ENCODE measurements at places on chromosomes 2 and 18.

- DNase-seq = no peak
Observed at GRCh38 chr18:26425148-26425531, 123.2 kb downstream of the KCTD1 start.

GRCh38 chr2:49858113-49858490 is 703.8 kb upstream of the FSHR start:
- no peak for DNase-seq

DNA sequence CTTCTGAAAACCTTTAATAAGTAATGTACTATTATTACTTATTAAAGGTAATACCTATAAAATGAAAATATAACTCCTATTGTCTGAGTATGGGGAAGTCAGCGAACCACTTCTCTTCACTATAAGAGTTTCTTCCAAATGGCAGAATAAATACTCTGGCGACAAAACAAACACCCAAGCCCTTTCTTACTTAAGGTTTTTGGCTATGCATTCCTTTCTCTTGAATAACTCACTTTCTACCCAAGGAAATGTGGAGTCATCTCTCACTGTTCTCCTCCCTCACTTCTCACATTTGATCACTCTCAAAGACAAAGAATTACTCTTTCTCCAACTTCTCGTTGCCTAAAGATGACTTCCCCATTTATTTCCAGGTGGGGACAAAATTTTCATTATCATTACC is 816.8 kb upstream of the CRIM1 start:
- DNase-seq = no peak

DNA sequence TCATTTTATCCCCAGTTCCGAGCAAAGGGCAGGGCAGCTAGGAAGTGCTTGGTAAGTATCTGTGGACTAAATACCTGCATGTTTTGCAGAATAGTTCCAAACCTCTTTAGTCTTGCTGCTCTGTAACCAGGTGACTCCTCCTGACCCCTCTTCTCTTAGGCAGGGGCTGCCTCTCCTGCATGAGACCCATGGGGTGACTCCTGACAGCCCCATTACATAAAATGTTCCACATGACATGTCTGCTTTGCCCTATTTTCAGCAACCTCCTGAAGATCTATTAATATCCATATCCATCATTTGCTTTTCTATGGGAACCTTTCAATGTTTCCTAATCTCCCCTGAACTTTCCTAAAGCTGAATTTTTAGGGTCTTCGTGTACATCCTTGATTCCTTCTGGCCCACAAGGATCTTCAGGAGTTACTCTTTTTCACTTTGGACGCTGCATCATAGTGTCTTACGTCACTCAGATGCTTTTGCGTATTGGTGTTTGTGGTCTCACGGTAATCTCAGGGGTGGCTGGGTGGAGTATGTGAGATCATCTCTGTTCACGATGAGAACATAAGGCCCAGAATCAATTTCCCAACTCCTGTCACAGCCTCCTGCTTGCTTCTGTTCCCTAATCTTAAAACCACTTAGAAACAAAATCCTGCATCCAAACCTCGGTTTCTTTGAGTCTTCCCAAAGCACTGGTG is 76.6 kb downstream of the MAPK4 start:
- no peak for DNase-seq

- no peak for DNase-seq
Observed at GRCh38 chr2:209049608-209050007, 374.2 kb upstream of the MAP2 start.

- DNase-seq = no peak
Observed at GRCh38 chr2:102505290-102505689, 32.3 kb downstream of the SLC9A4 start.

GRCh38 chr2:142521492-142521891 is 356.0 kb upstream of the KYNU start:
- no peak for DNase-seq

All from cortex of kidney (tissue), 1 donor.